ENCODE measurements at places on chromosomes 13 and 19. TPM values are rescaled to one million over a fixed set of nuclear protein-coding genes. Genes with fewer than 3 reads are reported as not detected.

Gene FPR2
- total RNA-seq = not detected

DNA sequence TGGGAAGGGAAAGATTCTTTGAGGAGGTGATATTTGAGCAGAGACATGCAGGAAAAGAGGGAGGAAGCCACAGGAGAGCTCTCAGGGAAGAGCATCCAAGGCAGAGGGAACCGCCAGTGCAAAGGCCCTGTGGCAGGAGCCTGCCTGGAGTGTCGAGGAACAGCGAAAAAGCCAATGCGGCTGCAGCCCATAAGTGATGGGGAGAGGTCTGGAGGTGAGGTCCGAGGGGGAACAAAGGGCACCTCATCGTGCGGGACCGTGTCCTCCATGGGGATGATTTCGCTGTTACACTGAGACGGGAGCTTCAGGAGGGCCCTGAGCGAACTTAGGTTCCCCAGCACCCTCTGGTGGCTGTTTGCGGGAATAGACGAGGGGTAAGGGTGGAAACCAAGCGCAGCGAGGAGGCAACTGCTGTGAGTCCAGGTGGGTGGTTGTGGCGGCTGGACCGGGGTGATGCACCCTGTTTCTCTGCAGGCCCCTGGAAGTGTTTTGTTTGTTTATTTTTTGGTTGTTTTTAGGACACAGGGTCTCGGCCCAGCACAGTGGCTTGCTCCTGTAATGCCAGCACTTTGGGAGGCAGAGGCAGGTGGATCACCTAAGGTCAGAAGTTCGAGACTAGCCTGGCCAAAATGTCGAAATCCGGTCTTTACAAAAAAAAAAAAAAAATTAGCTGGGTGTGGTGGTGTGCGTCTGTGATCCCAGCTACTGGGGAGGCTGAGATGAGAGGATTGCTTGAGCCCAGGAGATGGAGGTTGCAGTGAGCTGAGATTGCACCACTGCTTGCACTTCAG, 5.9 kb upstream of the EHD2 start:
- H3K4me3 ChIP-seq = no peak overlapping the region
- H3K36me3 ChIP-seq = no peaks in the 10 kb centered on the region
- DNase-seq = peak; percentile 68
- no peaks in the 10 kb centered on the region for H3K27me3 ChIP-seq
- no peaks in the 10 kb centered on the region for H3K4me1 ChIP-seq
- H3K27ac ChIP-seq = no peak overlapping the region

Gene SIGLEC5
- total RNA-seq = not detected

Gene ZNF570
- total RNA-seq = 3.9 TPM

DNA sequence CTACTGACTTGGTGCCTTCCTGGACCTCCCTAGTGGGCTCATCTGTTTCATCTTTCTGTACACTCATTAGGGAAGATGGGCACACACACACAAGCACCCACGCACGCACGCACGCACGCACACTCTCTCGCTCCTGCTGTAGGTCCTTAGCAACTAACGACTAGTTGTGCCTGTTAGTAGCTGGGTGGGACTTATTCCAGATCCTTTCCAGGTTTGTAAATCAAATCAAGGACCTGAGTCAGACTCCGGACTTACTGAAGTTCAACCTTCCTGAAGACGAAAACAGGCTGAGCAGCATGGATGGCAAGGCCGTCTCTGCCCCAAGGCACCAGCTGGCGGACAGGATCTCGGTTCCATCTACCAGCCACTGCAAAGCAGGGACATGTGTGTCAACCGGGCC, 76.2 kb downstream of the SLC15A1 start:
- no peak overlapping the region for H3K27ac ChIP-seq

GRCh38 chr13:91346850-91347201, 661 bp upstream of the MIR17HG start:
- DNase-seq = peak; percentile 39
- peaks cover 25% of the 10 kb centered on the region for H3K4me1 ChIP-seq
- no peak overlapping the region for H3K27ac ChIP-seq
- H3K4me3 ChIP-seq = peak overlapping the region; percentile 20

Gene ABCC4
- 14.7 TPM for total RNA-seq

Gene GRIN2D
- 2.1 TPM for total RNA-seq

Gene IL4I1
- total RNA-seq = 9.1 TPM

Gene SEMA6B
- 166 TPM for total RNA-seq

DNA sequence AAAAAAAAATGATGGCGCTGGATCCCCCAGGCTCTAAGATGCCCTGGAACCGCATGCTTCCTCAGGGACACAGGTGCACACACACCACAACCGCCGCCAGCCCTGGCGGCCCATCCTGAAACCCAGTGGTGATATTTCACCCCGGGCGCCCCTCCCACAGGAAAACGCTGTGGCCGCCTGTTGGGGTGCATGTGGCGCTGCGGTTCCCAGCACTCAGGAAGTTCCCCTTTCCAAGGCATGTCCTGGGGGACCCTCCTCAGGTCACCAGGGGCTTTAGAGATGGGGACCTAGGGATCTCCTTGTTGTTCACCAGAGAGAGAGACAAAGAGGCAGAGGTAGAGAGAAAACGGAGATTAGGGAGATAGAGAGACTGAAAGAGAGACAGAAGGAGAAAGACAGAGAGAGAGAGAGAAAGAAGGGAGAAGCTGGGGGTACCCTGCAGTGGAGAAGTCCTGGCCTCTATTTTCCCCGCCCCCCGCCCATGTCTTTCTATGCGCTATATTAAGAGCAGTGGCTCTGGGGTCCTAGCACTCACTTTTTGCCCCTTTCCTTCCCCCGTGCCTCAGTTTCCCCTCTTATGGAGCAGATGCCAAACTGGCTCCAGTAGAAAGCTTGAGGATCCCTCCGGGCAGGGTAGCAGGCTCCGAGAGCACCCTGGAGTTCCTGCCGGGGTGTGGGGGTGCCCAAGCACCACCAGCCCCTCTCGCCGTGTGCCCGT, 2.3 kb downstream of the ADGRE2 start:
- no peaks in the 10 kb centered on the region for H3K36me3 ChIP-seq
- no peak overlapping the region for H3K4me3 ChIP-seq
- H3K4me1 ChIP-seq = no peaks in the 10 kb centered on the region
- H3K27me3 ChIP-seq = no peaks in the 10 kb centered on the region
- no peak overlapping the region for H3K27ac ChIP-seq
- DNase-seq = no peak

All from endothelial cell of umbilical vein (primary cell).